ENCODE measurements at places on chromosomes 16 and 17. TPM values are rescaled to one million over a fixed set of nuclear protein-coding genes. Genes with fewer than 3 reads are reported as not detected.

GRCh38 chr16:25110387-25110947 lies 1.1 kb upstream of the LCMT1 start:
- DNase-seq: no peak

GRCh38 chr16:53611179-53611696 lies 92.4 kb downstream of the RPGRIP1L start:
- DNase-seq: no peak

The RDM1 gene
- total RNA-seq: not detected

DNA sequence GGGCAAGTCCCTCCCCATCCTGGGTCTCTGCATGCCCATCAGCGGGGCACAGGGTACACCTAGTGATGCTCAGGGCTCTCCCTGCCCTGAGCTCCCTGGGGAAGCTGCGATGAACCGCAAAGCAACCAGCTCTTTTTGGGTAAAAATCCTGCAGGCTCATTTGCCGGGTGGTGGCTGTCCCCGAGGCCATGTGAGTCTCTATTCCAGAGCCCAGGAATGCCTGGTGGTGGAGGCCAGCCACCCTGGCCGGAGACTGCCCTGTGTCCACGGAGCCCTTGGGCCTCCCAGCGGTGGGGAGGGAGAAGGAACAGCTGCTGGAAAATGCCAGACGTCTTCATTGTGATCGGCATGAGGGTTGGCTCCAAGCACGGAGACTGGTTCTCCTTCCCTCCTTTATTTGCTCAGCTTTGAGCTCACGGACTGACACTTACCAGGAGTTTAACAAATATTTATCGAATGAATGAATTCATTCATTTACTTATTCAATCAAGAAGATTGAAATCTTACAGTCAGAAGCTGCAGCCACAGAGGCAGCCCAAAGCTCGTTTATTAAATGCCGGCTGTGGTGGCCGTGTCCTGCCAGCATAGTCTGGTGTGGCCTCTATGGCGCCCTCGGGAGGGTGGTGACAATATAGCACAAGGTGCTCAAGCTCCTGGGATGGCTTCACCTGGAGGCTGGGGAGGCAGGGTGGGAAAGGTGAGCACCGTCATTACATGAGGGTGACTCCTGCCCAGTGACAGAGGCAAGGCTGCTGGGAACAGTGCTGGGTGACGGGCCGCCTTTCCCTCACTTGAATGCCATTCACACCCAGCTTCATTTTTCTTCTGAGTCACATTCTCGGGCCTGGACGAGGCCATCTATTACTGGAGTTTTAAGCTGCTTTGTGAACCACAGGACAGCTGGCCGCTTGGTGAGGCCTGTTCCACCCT lies 31.1 kb upstream of the JPH3 start:
- no peak for DNase-seq

The WDR59 gene
- total RNA-seq: 61.8 TPM

DNA sequence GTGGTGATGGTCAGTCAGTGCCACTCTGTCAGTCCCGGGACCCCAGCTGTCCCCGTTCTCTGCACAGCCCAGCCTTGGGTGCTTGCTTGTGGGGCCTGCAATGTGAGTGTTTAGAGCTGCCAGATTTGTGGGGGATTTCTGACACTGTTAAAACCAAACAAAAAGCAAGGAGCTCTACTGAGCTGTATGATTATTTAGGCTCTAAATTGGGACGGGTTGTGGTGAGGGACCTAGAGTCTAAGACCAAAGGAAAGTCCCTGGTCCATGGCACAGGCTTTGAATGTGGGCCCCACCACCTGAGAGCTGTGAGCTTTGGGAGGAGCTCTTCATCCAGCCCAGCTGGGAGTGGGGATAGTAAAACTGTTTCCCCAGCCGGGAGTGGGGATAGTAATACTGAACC lies 63.3 kb downstream of the KSR1 start:
- no peak for DNase-seq

GRCh38 chr16:1615761-1616160 lies 3.6 kb downstream of the CRAMP1 start:
- DNase-seq: no peak

DNA sequence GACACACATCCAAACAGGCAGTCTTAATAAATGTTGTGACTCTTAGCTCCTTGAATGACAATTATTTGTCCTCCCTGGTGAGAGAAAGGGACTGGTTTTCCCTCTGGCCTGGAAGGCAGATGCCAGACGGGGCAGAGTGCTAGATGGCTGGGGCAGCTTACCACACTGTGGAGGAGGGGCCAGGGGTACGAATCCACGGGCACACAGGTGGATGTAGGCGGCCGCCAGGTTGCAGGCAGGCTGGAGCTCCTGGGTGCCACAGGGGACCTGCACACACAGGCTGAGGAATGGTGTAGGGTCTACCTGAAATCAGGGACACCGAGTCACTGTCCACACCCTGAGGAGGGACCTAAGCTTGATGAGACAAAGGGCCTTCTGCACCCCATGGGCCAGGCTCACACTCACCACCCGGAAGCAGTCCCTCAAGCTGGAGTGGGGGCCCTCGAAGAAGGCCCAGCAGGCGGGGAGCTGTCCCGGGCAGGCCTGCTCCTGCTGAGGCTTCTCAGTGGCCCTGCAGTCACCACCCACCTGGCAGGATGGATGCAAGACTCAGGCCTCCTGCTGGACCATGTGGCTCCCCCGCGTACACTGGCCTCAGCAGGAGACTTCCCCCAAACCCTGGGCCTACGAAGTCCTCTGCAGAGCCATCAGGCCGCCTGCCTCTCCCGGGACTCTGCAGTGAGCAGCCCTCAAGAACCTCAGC lies 38.4 kb downstream of the RMI2 start:
- no peak for DNase-seq

DNA sequence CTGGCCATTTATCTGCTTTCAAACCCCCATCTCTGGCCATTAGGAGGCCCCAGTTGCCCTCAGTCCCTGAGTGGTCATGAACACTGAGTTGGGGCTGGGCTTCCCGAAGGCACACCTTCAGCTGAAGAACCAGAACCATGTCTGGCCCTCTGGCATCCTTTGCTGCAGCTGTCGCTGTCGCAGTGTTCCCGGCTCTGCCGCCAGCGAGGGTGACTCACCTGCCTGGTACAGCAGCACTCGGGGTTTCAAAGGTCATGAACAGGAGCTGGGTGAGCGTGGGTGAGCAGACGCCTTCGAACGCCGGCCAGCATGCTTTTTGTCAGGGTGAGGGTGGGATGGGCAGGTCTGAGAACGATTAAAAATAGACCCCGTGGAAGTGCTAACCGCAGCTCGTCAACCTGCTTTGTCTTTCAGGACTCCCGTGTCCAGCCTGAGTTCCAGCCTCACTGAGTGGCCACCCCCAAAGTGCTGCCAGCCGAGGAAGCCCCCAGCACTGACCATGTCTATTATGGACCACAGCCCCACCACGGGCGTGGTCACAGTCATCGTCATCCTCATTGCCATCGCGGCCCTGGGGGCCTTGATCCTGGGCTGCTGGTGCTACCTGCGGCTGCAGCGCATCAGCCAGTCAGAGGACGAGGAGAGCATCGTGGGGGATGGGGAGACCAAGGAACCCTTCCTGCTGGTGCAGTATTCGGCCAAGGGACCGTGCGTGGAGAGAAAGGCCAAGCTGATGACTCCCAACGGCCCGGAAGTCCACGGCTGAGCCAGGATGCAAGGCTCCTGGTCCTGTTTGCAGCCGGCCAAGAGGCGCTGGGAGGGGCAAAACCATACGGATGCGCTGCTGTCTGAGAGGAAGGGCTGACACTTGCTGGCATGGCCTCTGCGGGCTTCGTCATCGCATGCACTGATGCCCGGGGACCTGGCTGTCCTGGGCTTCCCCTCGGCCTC lies 7.6 kb downstream of the SNN start:
- DNase-seq: peak; percentile 61

The TRPV3 gene
- total RNA-seq: 0.84 TPM

The CSH2 gene
- total RNA-seq: not detected

DNA sequence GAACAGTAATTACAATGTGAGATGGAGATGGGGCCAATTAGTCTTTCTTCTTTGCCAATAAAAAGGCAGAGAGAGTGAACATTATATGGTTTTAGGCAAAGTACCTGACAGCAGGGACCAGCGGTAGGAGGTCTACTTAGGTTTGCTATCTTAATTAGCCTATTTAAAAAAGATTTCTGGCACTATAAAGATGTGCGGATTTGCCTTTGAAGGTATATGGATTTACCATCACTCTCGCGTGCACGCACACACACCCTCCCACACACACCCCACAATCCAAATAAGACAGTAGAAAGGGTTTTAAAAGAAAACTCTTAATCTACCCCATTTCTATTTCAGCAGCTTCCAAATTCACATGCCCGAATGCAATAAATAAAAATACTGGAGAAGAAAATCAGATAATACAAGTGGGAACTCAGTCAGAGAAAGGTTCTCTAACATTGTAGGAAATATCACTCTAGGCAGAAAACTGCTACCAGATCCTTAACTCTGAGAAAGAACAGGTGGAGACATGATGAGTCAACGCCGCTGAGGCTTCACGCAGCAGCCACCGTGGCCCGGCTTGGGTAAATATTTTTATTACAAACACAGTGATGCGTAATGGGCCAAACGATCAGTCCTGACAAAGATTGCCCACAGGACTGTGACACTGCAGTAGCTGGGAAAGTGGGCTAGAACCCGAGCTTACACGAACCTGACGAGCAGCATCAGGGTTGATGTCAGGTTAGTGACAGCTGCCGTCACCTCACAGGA lies 66.6 kb upstream of the AXIN2 start:
- no peak for DNase-seq

GRCh38 chr16:25692742-25693508 lies 1.2 kb downstream of the HS3ST4 start:
- DNase-seq: no peak

DNA sequence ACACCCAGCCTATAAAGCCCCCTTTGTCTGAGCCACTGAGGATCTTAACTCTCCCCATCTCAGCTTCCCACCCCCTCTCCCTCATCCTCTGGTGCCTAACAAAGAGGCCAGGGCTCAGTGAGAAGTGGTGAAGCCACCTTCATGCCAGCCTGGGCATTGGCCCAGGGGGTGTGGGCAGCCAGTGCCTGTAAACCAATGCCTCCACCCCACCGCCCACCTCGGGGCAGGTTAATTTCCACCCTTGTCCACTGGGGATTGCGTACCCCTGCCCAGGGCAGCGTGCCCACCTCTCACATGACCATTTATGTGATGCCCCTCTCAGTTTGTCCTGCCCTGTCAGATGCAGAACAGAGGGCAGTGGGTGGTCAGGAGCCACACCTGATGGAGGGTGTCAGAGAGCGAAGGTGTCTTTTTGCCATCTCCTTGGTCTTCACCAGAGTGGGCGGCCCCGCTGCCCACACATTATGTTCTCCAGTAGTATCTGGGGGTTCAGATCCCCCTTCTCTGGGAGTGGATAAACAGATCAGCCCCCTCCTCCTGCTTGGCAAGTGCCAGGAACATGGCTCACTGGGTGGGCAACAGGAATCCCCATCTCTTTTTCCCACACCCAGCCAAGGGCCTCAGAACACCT lies 10.1 kb upstream of the ARHGAP23 start:
- no peak for DNase-seq

DNA sequence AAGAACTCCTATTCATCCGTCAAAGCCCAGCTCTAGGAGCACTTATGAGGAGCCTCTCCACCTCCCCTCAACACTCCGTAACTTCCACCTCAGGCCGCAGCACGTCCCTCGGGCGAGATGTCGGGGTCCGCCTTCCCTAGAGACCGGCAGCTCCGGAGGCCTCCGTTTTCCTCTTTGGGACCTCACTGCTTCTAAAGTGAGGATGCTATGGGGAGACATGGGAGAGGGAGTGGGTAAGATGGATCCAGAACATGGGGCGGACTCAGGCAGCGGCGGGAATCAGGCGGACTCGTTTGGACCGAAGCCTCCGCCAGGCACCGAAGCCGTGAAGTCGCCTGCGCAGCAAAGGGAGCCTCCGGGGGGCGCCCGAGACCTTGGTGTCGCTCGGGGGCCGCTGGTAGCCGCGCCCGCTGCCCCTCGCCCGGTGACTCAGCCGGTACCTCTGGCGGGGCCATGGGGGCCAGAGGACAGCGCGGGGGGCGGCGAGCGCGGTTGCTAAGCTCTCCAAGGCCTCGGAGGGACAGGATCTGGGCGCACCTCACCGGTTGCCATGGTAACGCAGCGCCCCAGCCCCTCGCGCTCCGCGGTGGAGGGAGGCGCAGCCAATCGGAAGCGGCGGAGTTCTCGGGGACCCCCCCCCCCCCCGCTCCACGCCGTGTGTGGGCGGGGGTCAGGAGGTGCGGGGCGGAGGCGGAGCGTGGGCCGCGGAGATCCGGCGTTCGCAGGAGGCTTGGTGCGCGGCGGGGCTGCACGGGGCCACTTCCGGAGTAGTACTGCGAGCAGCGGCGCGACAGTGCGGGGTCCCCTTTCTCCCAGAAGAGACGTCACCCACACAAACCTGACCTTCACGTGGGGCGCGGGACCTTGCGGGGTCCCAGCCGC lies 1.3 kb upstream of the HIC1 start:
- peak; percentile 71 for DNase-seq

DNA sequence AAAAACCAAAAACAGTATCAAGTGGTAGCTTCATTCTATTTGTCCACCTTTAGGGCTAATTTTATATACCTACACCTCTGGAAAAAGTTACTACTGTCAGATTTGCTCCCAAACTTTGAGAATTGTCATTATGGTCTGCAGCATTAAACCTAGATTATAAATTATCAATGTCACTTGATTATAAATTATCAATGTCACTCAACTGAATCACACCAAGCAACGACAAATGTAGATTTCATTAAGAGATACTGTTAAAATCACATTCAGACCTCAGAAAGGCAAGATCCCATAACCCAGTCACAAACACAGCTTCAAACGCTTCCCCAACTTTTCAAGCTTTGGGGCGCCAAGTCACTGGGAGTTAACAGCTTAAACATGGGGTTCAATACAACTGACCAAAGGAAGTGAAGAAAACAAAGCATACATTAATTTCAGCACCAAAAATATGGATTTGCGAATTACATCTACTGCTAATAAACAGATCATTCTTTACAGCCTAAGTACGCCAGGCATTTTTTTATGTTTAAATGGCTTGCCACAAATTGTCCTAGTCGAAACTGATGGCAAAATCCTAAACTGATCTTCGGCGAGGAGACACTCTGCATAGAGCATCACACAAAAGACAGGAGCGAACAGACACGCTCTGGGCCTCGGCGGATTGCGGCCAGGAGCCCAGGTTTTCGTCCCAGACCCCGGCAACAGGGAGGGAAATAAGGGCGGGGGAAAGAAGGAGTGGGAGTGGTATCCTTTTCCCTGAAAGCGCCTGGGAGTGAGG lies 981 bp downstream of the GLG1 start:
- DNase-seq: no peak

GRCh38 chr17:64580384-64581315 lies 73.9 kb downstream of the CEP95 start:
- DNase-seq: no peak
